NCI-H187 (cell line): ENCODE measurements at places on chromosomes 1 and 21.

DNA sequence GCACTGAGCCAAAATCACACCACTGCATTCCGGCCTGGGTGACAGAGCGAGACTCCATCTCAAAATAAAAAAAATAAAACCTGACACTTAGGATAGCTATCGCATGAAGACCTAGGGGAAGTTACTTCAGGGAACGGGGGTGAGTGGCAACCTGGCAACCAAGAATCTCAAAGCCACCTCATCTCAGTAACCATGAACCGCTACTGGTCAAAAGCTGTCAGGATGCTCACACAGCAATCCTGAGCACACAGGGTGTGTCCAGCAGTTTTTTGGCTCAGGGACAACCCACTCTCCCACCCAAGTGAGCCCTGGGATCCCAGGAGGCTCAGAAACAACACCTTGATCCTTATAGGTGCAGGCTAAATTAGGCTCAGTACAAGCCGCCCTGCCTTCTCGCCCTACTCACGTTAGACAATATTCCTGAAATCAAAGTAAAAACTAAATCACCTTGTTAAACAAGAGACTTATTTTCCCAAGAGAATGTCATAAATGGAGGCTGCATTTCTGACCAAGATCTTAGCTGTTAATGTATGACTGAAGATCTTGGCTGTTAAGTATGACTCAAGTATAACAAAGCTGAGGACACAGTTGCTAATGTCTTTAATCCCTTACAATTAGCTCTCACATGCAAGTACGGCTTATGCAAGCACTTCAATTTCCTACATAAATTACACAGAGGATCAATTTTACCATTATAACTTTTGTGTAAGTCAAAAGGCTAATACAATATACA lies 48.3 kb upstream of the NADK start:
- DNase-seq = no peak

- DNase-seq = no peak
These were observed 40.2 kb downstream of the IL12RB2 start for GRCh38 chr1:67347688-67348472.

- peak; percentile 46 for DNase-seq
These were observed 4.0 kb upstream of the PROX1 start for GRCh38 chr1:213983493-213984386.

- no peak for DNase-seq
These were observed 5.5 kb upstream of the ACTRT2 start for GRCh38 chr1:3015744-3016143.
